ENCODE measurements at places on chromosomes 16 and 17.

DNA sequence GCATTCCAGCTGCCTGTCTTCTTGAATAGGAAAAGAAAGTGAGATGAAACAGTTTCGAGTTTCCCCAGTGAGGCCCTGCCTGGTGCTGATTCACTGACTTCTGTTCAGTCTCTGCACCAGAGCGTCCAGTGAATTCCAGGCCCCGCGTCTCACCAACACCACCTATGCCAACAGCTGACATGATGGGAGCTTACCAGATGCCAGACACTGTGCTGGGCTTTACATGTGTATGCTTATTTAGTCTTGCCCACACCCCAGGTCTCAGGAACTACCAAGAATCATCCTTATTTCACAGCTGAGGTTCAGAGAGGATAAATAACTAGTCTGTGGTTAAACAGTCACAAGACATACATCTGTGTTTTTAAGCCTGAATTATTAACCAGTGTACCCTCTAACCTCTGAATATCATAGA is 29.1 kb upstream of the IRX6 start:
- no peak for DNase-seq

- DNase-seq, result no peak
Observed at GRCh38 chr16:12010388-12011251, 34.1 kb downstream of the SNX29 start.

DNA sequence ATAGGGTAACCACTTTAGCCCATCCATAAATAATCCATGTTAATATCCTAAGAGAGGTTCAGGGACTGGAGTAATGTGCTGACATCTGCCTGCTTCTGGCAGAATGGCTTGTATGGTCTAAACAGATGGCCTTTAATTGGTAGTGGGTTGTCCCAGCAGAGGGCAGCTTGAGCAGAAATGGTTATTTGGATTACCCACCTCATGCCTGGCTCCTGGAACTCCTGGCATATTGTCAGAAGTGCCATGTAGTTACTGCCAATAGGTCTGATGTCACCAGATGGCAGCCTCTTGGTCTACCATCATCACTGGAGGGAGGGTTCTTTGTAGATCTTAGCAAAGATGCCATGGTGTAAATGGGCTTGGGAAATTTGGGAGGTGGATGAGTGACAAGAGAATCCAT is 157.5 kb upstream of the SOX9 start:
- no peak for DNase-seq

DNA sequence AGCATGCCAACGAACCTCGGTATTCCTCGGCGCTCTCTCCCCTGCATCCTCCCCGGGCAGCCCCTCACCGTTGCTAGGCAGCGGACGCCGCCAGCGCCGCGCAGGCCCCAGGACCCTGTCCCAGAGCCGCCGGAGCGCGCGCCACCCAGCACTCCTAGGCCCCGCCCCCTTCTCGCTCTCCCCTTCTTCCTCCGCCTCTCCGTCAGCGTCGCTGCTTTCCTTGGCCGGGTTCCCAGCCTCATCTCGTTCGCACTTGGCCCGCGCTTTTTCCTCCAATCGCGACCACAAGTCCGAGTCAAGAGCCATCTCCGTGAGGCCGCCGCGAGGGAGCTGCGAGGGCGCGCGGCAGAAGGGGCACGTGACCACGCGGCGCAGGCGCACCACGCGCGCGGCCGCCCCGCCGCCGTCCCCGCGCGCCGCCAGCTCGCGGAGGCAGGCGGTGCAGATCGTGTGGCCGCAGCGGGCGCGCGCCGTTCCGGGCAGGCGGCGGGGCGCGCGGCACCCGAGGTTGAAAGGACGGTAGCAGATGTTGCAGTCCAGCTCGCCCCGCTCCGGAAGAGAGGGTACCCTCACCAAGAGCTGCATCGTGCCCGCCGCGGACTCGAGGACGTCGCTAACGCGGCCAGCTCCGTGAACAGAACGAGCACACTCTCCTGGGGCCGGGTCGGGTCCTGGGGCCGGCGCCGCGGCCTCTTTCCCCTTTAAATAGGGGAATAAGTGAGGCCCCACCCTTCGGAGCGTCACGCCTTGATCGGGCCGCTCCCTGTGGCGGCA is at the start of gene RNF227:
Gene RNF227 (minus strand): TSS at position 679 of the 774 bp plus-strand sequence. CDS start 94 bp downstream, at position 585.
- peak; percentile 84 for DNase-seq

GRCh38 chr17:28357901-28358197 is 522 bp upstream of the POLDIP2 start:
- no peak for DNase-seq

GRCh38 chr17:77598241-77598620 is 360.3 kb upstream of the TNRC6C start:
- no peak for DNase-seq

DNA sequence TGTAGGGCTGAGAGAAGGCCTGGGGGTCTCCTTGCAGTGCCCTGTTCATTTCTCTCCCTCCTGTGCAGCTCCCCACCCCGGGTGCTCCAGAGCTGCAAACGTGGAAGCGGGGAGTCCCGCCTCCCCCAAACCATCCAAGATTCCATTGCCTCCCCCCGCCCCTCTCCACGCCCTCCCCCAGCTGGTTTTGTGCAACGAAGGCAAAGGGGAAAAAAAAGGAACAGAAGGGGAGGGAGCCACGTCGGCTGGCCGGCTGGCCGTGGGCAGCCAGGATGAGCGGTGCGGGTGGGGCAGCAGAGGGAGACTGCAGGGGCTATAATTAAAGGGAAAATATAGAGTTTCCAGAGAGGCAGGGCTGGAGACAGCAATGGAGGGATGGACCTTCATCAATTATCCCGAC is 1.7 kb upstream of the COL1A1 start:
- DNase-seq, result no peak

DNA sequence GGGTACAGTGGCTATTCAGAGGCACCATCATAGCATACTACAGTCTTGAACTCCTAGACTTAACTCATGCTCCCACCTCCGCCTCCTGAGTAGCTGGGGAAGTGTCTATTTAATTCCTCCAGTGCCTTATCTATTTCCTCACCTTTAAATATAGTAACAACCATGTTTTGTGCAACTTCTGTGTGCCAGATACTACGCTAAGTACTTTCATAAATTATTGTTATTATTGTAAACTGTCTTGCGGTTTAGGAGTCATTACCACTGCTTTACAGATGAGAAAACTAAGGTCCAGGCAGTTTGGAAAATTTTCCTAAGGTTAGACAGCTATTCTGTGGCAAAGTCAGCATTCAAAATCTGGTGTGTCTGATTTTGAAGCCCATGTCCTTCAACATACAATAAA is 359.1 kb upstream of the XYLT1 start:
- DNase-seq, result no peak

DNA sequence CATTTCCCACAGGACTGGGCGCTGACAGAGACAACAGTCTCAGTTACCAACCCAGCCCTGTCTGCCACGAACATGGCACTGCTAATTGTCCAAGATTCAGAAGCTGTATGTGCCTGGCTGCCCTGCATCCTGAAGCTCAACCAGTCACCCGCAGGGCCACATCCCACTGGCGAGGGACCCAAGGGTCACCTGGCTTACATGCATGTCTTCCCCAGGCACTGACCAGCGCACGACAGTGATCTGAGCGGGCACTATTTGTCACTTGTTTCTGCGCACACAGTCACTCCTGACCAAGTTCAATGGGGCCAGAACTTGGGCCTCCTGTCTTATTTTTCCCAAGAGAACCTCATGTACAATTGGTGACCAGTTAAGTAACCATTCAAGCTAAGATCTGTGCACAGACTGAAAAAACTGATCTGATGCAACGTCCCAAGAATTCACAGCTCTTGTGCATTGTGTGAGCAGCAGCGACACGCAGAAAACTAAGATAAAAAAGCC is 13.1 kb downstream of the USP7 start:
- DNase-seq, result no peak

DNA sequence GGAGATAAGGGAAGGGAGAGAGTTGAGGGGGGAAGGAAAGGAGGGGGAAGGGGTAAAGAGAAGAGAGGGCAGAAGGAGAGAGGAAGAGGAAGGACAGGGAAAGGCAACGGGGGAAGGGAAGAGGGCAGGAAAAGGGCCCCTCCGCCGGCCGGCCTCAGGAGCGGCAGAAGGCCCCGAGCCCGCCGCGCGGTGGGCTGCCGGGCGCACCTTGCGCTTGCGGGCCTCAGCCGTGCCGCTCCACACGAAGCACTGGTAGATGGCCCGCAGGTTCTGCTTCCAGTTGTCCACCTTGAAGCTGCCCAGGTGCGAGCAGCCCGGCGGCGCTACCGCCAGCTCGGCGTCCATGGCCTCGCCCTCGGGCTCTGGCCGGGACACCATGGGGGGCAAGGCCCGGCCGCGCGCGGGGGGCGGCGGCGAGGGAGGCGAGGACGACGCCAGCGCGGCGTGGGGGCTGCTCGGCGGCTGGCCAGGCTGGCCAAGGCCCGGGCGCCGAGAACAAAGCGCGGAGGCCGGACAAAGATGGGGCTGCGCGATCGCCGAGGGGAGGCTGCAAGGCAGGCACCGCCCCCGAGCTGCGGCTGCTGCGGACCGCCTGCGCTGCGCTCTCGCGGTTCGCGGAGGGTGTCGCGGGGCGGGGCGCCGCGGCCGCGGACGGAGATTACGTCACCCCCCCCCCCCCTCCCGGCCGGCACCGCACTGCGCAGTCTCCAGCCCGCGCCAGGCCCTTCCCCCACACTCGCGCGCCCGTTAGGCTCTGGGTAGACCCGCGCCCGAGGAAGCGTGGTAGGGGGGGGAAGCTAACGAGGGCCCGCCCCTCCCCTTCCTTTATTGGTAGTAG is at the start of gene USP22:
Gene USP22 (minus strand): TSS at position 554 of the 838 bp plus-strand sequence. CDS start 176 bp downstream, at position 378.
- peak; percentile 22 for DNase-seq

DNA sequence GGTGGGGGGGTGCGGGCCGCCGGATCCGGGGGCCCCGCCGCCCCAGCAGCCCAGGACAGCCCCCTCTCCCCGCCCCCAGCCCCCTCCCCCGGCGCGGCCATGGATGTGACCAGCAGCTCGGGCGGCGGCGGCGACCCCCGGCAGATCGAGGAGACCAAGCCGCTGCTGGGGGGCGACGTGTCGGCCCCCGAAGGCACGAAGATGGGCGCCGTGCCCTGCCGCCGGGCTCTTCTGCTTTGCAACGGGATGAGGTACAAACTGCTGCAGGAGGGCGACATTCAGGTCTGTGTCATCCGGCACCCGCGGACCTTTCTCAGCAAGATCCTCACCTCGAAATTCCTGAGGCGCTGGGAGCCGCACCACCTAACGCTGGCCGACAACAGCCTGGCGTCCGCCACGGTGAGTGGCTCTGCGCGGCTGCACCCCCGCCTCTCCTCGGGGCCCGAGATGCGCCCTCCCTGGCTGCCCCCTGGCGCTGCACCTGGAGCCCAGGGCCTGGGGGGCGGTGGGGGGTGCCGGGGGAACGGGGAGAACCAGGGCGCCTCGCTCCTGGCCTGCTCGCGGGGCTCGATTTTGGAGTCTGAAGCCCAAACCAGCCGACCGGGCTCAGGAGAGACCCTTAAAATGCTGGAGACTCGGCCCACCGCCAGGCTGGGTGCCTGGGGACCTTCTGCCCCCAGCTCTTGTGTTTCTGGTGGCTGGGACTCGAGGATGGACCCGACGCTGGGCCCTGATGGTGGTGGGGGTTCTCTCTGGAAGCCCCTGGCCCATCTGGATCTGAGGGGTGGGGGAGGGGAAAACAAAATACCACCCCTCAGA is 744 bp downstream of the CMIP start:
- no peak for DNase-seq

DNA sequence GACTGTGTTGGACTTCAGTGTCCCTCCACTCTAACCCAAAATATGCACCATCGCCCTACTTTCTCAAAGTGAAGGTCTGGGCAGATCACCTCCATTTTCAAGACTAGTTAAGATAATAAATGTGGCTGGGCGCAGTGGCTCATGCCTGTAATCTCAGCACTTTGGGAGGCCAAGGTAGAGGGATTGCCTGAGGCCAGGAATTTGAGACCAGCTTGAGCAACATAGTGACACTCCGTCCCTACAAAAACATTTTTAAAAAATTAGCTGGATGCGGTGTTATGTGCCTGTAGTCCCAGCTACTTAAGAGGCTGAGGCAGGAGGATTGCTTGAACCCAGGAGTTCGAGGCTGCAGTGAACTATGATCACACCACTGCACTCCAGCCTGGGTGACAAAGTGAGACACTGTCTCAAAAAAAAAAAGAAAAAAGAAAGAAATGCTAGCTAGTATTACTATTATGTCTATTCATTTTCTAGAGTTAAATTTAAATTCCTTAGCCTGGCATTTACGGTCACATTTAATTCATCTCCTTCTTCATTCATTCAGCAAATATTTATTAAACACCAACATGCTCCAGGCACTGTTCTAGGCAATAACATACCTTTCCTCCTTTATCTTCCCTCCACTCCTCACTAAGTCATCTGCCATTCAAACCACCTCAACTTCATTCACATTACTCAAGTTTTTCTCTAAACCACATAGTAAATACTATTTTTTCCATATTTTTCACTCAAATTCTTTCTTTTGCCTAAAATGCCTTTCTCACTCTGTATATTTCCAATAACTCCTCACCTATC is 96.1 kb upstream of the XYLT1 start:
- no peak for DNase-seq

DNA sequence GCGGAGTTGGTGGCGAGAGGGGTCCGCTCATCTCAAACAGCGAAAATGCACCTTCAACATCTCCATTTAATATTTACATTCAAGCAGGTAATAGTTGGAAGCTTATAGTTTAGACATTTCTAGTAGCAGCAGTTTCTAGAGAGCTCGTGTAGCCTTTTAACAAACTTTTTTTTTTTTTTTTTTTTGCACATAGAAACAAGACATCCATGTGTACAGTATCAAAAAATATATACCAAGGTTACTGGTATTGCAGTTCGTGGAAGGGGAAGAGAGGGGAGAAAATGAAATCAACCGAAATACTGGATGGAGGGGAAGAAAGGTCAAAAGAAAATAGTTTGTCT is 6.2 kb downstream of the CBX4 start:
- DNase-seq, result no peak

GRCh38 chr17:36951084-36951789 is 2.5 kb downstream of the AATF start:
- no peak for DNase-seq

DNA sequence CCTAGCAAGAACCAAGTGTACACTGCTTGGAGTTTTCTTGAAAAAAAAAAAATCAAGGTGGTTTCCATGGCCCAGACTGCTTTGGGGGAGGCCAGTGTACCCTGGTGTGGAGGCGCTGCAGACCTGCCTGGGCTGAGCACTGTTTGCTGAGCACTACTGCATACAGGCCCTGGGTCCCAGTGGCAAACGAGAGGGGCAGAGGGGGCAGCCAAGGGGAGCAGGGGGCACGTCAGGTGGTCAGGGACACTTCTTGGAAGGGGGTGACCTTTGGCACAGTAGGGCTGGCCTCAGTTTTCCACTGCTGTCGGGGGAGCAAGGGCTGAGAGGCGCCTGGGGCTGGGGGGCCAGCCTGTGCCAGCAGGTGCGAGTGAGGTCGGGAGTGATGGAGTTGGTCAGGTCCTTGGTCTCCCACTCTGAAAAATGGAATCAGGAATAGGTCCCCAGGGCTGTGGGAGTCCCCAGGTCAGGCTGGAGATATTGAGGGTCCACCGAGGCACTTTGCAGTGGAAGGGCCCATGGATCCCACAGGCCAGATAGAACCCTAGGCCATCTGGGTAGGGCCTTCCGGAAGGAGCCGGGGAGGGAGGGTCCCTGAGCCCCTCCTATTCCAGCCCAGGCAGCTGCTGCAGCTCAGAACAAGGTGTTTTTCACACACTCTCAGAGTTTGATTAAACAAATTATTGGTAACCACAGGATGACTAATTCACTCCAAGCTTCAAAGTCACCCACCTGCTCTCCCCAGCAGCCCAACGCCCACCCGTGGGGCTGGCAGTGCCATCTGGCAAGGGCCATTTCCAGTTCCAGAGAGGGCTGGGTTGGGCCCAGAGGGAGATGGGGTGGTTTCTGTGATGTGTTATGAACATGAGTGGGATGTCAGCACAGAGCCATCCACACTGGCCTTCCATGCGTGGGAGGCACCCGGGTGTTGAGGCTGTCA is 3.5 kb downstream of the ZFPM1 start:
- DNase-seq, result peak; percentile 70

GRCh38 chr17:36203335-36203734 is 6.8 kb upstream of the CCL3L1 start:
- no peak for DNase-seq

GRCh38 chr17:62617894-62618472 is 9.5 kb upstream of the MRC2 start:
- DNase-seq, result no peak

Data from stimulated activated CD4-positive, alpha-beta T cell treated with anti-CD3 and anti-CD28 coated beads, Interleukin-4, amount 100 ng/mL, for 48 hours (primary cell).